Neural crest cell (in vitro differentiated cells): ENCODE measurements at places on chromosomes 1 and 21. TPM values are rescaled to one million over a fixed set of nuclear protein-coding genes. Genes with fewer than 3 reads are reported as not detected.

LCE1F gene
- total RNA-seq: not detected in 2 replicates

TMEM61 gene
- not detected in 2 replicates for total RNA-seq

CRYBG2 gene
- 3.8 and 6.3 TPM in 2 replicates for total RNA-seq

USH2A gene
- 0.11 and 0.14 TPM in 2 replicates for total RNA-seq

TSTD1 gene
- 6.7 and 7.2 TPM in 2 replicates for total RNA-seq

LCA5L gene
- 1.2 and 1.4 TPM in 2 replicates for total RNA-seq

TMCC2 gene
- total RNA-seq: 14.9 and 16.1 TPM in 2 replicates

STPG1 gene
- 6.6 and 7.7 TPM in 2 replicates for total RNA-seq

DNAJC6 gene
- 2.0 and 2.4 TPM in 2 replicates for total RNA-seq

DNA sequence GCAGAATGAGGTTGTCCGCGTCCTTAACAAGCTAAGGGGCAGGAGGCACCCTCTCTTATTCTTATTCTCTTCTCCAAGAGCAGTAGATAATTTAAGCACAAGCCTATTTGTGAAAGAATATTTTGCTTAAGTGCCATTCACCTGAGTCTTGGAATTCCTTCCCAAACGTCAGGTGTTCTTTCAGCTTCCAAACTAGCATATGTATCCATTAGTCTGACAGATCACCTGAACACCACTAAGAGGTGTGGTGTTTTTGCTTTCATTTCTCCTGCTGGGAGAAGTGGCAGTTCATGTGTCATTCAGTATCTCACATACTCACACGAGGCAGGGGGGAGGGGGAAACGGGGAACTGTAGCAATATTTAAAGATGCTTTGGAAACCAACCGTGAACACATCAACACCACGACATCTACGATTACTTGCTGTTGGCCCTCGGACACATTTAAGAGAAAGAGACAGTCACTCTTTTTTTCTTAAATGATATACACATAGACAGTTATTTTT, 45.5 kb upstream of the RBM15 start:
- DNase-seq: no peak

GRCh38 chr1:227941509-227942020, 6.2 kb downstream of the WNT9A start:
- no peak for DNase-seq

- DNase-seq: no peak
These were observed 13.1 kb downstream of the TXNIP start for GRCh38 chr1:145983206-145983675.

DNA sequence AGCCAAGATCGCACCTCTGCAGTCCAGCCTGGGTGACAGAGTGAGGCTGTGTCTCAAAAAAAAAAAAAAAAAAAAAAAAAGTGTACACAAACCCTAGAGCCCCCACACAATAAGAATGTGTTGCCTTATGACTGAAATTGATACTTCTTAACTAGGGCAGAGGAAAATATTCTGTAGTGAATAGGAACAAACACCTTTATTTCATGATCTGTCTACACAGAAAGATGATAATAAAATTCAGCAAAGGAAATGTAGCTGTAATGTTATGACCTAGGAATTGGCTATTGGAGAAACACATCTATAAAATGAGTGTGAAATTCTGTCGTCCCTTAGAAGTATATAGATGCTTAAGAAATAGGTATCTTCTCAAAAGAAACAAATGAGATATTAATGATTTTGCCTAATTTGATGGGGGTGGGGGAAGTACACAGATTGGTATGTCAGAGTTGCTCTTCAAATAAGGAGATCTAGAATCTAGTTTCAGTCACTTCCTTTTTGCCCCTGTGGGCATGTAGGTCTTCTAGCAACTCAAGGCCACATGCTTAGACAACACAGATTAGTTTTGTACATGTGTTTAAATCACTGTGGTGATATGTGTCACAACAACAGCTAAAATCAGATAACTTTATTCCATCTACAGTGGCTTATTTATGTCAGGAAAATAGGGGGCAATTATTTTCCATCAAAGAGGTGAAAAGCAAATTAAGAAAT, 10.7 kb upstream of the GPR25 start:
- DNase-seq: no peak

DNA sequence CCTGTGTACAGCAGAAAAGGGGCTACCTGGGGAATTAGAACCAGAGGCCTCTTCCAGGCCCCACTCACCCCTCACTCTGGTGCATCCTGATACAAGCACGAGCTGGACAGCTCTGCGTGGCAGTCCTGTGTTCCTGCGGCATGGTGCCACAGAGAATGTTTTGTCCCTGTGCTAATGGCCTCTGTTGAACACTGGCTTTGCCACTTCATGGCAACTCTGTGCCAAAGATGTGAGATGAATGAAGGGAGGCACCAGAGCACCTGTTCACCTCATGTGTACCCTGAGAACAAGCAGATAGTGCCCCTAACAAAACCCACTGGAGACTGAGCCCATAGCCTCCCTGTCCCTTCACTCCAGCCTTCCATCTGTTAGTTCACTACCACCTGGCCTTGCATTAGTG, 199.3 kb upstream of the COA6 start:
- no peak for DNase-seq

- peak; percentile 71 for DNase-seq
These were observed at the start of gene MAP7D1 for GRCh38 chr1:36155408-36156328. Gene MAP7D1, plus strand, starts transcription at chr1:36156160. Its CDS starts 258 bp downstream, at chr1:36156418.

DNA sequence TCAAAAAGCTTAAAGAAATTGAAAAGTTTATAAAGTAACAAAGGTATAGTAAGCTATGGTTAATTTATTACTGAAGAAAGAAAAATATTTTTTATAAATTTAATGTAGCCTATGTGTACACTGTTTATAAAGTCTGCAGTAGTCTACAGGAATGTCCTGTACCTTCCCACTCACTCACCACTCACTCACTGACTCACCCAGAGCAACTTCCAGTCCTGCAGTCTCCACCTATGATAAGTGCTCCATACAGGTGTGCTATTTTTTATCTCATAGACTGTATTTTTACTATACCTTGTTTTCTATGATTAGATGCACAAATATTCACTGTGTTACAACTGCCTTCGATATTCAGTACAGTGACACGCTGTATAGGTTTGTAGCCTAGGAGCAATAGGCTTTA, 106.6 kb downstream of the NR5A2 start:
- DNase-seq: no peak

DNA sequence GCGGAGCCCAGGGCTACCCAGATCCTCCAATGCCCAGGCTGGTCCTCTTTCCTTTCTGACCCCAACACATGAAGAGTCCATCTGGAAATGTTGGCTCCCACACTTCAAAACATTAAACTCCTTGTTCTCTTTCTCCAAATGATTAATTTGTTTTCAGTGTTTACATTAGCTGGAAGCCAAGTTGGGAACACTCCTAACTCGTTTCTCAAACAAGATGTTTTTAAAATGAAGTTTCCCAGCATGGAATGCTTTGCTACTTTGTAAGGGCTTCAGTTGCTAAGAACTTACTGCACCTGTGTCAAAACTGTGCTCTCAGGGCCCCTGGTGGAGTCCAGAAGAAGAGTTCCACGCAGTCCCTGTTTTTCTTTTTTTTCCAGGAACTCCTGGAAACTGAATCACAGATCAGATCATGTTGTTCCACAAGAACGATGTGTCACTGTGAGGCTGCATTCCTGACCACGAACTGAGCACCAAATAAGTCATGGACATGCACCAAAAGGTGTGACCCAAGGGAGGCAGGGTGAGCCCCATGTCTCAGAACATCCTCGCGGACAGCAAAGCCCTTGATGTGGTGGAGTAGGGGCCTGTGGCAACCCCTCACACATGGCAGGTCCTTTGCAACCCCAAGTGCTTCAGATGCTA, 257.3 kb downstream of the KCNJ6 start:
- no peak for DNase-seq

DNA sequence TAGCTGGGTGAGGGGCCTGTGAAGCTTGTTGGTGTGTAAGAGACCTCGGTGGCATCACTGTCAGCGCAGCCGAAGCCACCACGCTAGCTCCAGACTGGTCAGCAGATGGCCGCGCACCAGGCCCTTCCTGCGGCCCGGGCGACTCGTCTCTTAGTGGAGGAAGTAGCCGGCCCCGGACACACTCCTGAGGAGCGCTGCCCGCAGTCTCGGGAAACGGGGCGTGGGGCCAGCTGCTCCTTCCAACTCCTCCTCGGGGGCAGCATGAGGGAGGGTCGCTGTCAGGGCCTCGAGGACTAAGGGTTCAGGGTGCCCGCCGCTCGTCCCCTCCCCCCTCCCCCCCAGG, 20.4 kb downstream of the H3-3A start:
- peak; percentile 57 for DNase-seq

DNA sequence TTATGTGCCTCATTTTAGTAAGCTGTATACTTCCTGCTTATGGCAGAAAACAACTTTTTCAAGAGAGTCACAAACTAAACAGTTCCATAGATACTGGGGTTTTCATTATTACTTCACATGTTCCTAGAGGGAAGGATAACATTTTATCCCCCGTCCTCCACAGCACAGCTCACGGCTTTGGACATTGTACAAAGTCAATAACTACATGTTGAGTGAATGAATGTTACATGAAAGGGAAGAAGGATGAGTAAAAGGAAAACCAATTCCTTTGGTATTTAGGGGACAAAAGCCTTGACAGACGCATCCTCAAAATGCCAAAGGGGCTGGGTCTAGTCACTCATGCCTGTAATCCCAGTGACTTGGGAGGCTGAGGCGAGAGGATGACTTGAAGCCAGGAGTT, 14.8 kb downstream of the PI4KB start:
- DNase-seq: no peak

GRCh38 chr1:64495878-64496277, 25.9 kb downstream of the CACHD1 start:
- DNase-seq: no peak

DNA sequence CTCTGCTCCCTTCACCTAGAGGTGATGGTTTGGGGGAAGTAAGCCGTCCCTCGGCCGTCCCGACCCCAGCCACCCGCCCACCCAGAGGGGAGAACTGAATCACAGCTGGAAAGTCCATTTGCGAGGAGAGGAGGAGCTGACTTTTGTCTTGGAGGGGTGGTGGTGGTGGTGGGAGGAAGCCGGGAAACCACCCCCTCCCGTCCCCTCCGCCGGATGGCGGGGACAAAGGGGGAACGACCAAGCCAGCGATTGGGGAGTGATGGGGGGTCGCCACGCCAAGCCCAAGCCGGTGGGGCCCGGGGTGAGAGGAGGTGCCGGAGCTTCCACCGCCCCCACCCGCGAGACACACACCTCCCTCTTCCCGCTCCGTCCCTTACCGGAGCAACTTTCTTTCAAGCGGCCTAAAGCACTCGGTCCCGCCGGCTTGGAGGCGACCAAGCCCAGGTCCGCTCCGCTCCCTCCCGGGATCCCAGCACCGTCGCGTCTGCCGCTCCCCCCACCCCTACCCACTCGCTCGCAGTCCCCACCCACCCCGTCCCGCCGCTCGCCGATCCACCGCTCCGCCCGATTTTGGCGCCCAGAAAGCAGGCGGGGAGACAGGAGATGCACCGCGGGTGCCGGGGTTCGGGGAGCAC, 540 bp downstream of the ARHGEF2 start:
- DNase-seq: no peak

DNA sequence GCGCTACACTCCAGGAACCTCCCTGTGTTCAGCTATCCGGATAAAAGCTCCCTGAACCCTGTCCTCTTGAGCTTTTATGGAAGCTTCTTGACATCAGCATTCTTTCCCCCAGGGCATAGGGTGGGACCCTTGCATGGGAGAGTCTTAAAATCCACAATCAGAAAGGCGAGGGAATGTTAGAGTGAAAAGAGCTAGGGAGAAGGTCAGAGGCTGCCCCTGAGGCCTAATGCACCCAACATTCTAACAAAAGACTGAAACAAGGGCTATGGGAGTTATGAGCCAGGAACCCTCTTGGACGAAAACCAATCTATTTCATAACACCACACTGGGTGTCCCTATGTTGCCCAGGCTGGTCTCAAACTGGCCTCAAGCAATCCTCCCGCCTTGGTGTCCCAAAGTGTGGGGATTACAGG, 36.7 kb downstream of the NEK2 start:
- no peak for DNase-seq

- DNase-seq: no peak
These were observed 237.2 kb downstream of the TOMM20 start for GRCh38 chr1:234891427-234891826.

DNA sequence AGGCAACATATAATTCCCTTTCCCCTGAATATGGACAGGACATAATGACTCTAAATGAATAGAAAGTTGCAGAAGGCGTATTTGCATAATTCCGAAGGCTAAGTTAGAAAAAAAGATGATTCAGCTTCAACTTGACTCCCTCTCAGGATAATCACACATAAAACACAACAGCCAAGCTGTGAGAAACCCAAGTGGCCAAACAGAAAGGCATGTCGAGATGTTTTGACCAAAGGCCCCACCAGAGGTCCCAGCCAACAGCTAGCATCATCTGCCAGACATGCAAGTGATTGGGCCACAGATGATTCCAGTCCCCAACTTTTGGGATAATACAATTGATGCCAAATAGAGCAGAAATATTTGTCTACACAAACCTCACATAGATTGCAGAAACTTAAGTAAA, 444.9 kb downstream of the LTN1 start:
- no peak for DNase-seq

GRCh38 chr1:50531027-50531426, 107.8 kb upstream of the DMRTA2 start:
- DNase-seq: no peak

DNA sequence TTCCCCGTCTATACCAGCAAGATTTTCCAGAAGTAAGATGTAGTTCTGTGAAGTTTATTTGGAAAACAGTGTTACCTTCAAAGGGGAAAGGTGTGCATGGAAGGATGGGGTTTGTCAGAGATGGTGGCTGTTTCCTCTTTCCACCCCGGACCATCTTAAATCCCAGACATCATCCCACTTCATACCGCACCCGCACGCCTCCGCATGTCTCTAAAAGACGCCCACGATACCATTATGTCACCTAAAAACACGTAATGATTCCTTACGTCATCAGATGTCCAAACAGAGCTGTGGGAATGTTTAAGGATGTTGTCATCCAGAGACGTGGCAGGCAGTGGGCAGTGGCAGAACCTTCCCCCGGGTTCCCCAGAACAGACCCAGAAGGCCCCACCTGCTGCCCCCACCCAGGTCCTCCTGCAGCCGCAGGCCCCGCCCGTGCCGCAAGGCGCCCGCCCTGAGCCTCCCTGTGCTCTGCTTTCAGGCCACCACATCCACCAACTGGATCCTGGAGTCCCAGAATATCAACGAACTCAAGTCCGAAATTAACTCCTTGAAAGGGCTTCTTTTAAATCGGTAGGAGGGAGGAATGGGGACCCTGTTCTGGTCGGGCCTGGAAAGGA, 152.2 kb downstream of the PEX14 start:
- no peak for DNase-seq

DNA sequence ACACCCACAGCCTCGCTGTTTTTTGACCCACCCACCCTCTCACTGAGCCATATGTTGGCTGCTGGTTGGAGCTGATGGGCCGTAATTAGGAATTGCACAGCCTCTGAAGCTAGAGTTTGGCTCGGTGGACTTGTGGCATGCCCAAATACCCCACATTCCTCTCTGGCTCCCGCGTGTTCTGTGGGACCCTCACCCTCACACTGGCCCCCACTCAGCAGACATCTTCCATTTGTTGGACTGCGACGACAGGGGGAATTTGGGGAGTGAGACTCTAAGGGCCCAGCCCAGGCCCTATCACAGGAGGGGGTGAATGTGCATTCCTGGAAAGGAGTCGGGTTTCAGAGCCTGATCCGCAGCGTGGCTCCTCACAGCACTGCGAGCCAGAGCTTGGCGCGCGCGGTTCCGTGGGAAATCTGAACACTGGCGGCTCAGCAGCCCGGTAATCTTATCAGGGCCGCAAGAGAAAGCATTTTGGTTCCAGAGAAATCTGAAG, 5.2 kb downstream of the RCSD1 start:
- no peak for DNase-seq

- DNase-seq: no peak
These were observed 252.9 kb upstream of the NR5A2 start for GRCh38 chr1:199774433-199775089.

- no peak for DNase-seq
These were observed 171.9 kb downstream of the IGSF21 start for GRCh38 chr1:18279351-18280074.
